ENCODE measurements at places on chromosomes 7 and 10. TPM values are rescaled to one million over a fixed set of nuclear protein-coding genes. Genes with fewer than 3 reads are reported as not detected.

Gene ACSM6
- not detected for total RNA-seq

Gene SYNPO2L
- total RNA-seq: not detected

Gene DLG5
- 75.8 TPM for total RNA-seq

Gene ERVW-1
- total RNA-seq: not detected

Gene STEAP1
- total RNA-seq: 63.1 TPM

Gene MOGAT3
- total RNA-seq: not detected

Gene SUGCT
- 8.9 TPM for total RNA-seq

Gene LRRN3
- 3.2 TPM for total RNA-seq

Gene EFCAB10
- total RNA-seq: not detected

Gene SYPL1
- 64.5 TPM for total RNA-seq

Gene PRRT4
- total RNA-seq: not detected

Gene SKIDA1
- 0.99 TPM for total RNA-seq

Gene ANKRD30A
- not detected for total RNA-seq

Gene FXYD4
- total RNA-seq: not detected

All from smooth muscle cell of trachea (primary cell).